ENCODE measurements at places on chromosomes 7 and 10.

GRCh38 chr10:104844073-104844472 lies 203.0 kb downstream of the SORCS3 start:
- no peak for DNase-seq

DNA sequence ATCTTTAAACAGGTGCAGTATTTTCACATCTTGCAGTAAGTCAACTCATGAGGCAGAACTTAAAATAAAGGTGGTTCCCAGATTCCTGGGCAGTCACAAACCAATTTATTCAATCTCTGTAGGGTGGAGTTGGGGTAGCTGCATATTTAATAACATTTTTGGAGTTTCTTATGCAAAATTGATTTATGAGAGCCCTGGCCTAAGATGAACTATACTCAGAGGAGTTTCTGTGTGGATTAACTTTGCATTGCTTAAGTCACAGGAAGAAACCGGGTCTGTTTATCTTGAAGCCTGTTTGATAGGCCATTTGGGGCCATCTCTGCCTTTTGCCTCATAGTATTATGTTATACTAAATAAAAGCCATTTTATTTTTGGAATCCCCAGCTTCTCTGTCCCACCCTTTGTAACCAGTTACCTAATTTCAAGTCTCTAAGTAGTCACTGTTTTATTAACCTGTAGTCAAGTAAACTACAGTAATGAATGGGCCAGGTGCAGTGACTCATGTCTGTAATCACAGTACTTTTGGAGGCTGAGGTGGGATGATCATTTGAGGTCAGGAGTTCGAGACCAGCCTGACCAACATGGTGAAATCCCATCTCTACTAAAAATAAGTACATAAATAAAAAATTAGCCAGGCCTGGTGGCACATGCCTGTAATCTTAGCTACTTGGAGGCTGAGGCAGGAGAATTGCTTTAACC lies 104.4 kb upstream of the FAM3C start:
- DNase-seq = no peak

GRCh38 chr10:127100983-127101615 lies 95.3 kb downstream of the INSYN2A start:
- no peak for DNase-seq

DNA sequence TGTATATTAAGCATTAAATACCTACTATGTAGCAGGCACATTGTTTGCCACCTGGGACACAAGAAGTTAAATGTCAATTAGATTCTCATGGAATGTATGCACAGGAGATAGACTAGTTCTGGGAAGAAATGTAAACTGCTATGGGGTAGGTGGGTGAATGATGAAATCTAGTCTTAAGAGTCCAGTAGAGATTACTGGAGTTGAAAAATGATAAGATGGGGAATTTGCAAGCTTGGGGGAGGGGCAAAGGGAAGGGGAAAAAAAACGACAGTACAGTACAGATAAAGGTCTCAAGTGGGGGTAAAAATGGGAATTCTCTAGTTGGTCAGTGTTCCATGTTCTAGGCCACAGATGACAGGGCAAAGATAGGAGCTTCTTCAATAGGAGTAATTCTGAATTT lies 94.4 kb downstream of the ATE1 start:
- no peak for DNase-seq

GRCh38 chr7:149869867-149870266 lies 3.9 kb upstream of the ATP6V0E2 start:
- DNase-seq = no peak

- DNase-seq = no peak
Measured at GRCh38 chr7:30682212-30683083, at the start of gene CRHR2. Gene CRHR2, minus strand, starts transcription at chr7:30682456. Its CDS starts 176 bp downstream, at chr7:30682280.

- DNase-seq = no peak
Measured at GRCh38 chr7:28479507-28479947, 67.2 kb downstream of the CREB5 start.

GRCh38 chr7:114081606-114082425 lies 163.0 kb upstream of the PPP1R3A start:
- peak; percentile 4 for DNase-seq

- DNase-seq = no peak
Measured at GRCh38 chr10:35545878-35546590, 59.1 kb upstream of the GJD4 start.

DNA sequence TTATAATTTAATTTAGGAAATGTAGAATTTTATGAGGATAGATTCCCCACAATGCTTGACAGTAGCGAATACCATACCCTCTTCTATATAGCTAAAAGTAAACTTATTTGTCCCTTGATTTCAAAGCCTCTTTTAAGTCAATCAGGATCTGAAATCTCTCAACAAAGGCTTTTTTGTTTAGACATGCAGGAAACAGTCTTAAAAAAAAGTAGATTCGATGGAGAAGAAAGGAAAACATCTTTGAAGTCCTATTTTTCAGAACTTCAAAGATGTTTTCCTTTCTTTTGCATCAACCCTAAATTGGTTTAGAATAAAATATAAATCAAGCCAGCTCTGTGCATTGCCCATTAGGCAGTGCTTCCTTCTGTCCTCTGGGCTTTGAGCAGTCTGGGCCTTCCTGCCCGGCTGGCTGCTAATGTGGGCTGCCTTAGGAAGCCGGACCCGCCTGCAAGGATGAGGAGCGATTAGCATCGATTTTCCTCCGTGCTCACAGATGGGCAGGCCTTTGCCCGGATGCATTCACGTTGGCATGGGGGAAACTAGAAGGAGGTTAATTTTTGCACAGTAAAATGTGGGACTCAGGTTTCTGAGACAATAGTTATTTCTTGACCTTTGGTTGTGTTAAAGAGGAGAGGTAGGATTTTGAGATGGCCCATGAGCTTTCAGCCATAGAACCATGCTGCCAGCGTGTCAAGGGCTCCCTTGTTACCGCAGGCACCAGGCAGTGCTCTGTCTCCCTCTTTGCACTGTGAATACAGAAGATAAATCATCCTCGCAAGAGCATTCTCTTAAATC lies 15.5 kb downstream of the MSRB2 start:
- DNase-seq = no peak

DNA sequence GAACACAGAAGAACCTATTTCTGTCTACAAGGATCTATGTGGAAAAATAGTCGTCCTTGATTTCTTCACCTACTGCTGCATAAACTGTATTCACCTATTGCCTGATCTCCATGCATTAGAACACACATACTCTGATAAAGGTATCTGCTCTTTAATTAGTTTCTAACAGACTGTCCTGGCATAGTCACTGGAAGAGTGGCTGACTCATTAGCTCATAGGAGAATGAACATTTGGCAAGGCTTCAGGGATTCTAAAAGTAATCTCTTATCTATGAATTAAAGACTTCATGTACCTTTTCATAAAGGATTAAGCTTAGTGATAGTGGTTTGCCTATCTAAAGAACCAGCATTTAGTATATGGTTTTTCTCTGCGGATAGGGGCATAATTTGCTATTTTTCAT lies 4.1 kb downstream of the NHLRC2 start:
- no peak for DNase-seq

- DNase-seq = no peak
Measured at GRCh38 chr10:70169011-70169410, 1.3 kb downstream of the SAR1A start.

DNA sequence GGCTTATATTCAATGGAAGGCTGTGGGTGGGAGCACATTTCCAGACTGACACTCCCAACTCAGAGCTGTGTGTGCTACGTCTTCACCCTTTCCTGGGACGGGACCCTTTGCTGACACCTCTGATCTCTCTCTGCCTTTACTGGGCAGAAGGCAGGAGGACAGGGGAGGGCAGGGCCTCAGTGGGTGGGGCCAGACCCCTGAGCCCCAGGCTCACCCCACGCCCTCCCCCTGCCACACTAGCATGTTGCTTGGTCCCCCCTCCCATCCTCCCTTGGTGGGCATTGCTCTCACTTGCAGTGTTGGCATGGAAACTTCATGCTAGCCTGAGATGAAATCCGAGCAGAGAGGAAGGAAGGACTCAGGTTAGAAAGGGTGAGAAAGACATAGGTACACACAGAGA lies 18.4 kb downstream of the TMEM273 start:
- no peak for DNase-seq

DNA sequence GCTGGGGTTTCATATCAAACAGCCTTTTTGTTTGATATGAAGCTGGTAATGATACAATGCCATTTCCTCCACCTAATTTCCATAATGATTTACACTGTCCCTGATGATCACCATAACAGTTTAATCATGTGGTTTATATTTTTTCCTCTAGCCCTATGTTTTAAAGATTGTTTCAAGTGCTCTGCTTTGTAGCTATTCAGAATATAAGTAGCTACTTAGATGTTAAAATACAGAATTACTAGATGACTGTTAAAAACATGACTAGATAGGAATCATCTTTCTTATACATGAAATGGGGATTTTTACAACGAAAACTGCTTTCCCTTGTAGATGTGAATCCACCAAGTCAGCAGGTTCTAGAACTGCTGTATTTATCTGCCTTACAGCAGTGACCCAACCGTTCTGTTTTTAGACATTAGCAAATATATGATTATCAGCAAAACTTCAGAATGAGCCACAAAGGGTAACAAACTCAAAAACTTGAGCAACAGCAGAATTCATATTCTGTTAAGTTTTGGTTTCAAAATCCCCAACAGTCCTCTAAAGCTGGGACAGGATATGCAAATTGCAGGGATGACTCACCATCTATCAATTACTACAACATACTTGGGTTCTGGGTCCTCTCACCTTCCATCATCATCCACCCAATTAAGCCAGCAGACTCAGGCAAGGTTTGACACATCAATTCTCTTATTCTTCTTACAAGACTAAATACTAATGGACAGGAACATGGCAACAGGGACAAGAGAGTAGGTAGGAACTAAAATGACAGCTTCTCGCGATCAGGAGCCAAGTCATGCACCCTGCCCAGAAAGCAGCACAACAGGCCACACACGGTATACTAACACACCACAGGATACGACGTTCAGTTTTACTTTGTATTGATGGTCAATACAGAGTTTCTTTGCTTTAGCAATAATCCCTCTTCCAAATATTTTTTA lies 83.9 kb downstream of the PIP4K2A start:
- DNase-seq = no peak

DNA sequence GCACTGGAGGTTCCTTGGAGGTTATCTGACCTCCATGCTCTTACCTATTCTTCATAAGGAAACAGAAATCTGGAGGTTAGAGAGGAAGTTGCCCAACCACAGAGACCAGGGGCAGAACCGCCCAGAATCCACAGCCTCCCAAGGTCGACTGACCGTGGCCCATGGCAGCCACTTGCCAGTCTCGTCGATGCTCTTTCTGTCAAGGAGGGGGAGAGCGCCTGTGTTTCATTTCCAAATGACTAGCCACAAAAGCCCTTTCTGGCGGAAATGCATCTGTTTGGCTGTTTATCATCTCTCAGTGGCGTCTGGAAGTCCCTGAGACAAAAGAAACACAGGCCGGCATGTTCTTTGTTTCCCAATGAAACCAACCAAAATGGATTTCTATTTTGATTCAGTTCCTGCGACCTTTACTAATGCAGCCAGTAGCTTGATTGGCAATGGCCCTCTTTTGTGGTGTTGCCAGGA lies 2.9 kb downstream of the RAMP3 start:
- no peak for DNase-seq

DNA sequence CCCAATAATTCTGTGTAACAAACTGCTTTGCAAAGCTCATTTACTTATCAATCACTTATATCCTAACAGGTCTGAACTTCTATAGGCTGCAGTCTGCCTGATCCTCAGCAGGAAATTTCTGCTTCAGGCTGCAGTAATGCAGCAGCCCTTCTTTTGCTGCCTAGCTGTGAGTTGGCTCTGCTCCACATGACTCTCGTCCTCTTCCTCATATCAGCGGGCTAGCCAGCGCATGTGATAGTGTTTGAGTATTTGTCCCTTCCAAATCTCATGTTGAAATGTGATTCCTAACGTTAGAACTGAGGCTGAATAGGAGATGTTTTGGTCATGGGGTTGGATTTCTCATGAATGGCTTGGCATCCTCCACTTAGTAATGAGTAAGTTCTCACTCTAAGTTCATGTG lies 387.8 kb downstream of the SEMA3D start:
- DNase-seq = no peak

- DNase-seq = no peak
Measured at GRCh38 chr10:14010101-14010558, 320.6 kb downstream of the FRMD4A start.

DNA sequence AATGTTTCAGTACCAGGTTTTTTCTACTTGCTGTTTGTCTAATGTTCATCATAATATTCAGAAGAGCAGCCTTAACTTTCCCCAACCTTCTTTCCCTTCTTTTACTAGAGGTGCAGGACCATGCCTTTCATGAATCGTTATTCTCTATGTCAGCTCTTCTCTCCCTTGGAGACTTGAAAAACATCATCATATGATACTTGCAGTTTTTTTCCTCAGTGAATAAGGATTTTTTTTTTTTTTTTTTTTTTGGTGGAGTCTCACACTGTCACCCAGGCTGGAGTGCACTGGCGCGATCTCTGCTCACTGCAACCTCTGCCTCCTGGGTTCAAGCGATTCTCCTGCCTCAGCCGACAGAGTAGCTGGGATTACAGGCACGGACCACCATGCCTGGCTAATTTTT lies 30.1 kb downstream of the SMNDC1 start:
- DNase-seq = no peak
